ENCODE measurements at places on chromosomes 16 and 17.

DNA sequence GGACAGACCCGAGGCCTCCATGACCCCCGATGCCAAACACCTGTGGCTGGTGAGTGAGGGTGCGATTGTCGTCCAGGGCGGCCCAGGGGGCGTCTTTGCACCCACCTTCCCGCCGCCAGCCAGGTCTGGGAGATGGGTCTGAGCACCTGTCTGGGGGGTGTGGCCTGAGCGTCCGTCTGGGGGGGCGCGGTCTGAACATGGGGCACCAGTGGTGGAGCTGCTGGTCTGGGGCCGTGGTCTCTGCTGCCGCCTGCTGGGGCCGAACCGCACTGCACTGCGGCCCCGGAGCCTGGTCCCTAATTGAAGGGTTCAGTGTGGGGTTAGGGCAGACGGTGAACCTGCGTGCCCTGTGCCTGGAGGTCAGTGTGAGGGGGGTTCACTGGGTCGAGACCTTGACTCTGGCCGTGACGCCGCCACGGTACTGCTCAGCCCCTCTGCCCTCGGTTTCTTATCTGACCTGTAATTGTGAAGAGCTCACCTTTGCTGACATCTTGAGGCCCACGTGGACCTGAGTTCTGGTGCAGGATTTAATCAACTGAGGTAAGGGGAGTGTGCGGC is 12.6 kb upstream of the TCF25 start:
- peak; percentile 66 for DNase-seq

DNA sequence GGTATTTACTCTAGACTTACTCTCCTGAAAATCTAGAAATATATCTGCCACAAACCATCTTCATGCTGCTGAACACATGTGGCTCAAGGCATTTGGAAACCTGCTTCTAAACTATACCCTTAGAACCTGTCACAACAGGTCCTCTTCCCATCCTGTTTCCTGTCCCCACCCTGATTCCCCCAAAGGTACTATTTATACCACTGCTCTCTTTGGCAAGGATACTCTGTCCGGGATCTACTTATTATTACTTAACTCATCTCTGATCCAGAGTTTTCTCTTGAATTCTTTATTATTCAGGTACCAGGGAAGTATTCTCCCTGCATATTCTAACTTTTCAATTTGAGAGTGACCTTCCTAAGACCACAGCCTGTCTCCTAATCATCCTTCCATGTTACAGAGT is 33.4 kb downstream of the TRAF4 start:
- no peak for DNase-seq

- no peak for DNase-seq
Measured at GRCh38 chr16:48491517-48491916, 106.3 kb upstream of the SIAH1 start.

- DNase-seq, result peak; percentile 84
Measured at GRCh38 chr17:7280519-7281073, 922 bp upstream of the SLC2A4 start.

- no peak for DNase-seq
Measured at GRCh38 chr17:79850571-79851460, 11.6 kb upstream of the CBX4 start.

- no peak for DNase-seq
Measured at GRCh38 chr17:39808409-39808997, 55.6 kb downstream of the IKZF3 start.

GRCh38 chr17:76421044-76421407 is 31.9 kb downstream of the UBE2O start:
- DNase-seq, result no peak

DNA sequence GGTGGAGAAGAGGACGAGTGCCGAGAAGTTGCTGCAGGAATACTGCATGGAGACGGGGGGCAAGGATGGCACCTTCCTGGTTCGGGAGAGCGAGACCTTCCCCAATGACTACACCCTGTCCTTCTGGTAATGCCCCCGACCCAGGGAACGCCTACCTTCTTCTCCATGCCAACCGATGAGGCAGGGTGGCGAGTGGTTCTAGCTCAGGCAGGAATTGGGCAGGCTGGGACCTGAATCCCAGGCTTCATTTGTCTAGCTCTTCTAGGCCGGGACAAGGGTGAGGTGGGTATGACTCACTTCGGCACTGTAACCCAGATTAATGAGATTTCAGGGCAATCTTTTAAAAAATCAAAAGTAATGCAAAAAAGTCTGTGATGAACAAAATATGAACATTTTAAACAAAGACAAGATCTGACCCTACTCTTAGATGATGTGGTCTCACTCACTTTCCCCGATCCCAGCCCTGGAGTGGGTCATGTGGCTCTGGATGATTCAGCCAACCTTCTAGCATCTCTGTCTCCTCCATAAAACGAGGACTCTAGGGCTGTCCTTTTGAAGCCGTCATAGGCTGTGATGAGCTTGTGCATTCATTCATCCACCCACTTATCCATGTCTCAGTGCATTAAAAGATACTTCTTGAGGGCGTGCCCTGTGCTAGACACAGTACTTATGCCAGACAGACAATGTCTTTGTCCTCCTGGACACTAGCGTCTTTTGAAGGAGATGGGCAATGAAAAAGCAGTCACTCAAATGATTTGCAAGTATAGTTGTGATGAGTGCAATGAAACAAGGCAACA is 102.6 kb downstream of the SDR42E1 start:
- no peak for DNase-seq

- no peak for DNase-seq
Measured at GRCh38 chr17:51572115-51572514, 311.8 kb downstream of the UTP18 start.
